Stomach (tissue), 19 donors: ENCODE measurements at places on chromosomes 11 and 22. TPM values are rescaled to one million over a fixed set of nuclear protein-coding genes. Genes with fewer than 3 reads are reported as not detected.

HIC2 gene
- 1.5 TPM for polyA plus RNA-seq

KRTAP5-11 gene
- not detected for polyA plus RNA-seq

FOLR2 gene
- polyA plus RNA-seq: 14.8 TPM

OOSP4A gene
- polyA plus RNA-seq: not detected

TCF20 gene
- polyA plus RNA-seq: 7.3 TPM

LIN7C gene
- polyA plus RNA-seq: 7.8 TPM

VSTM5 gene
- 0.31 TPM for polyA plus RNA-seq

POTEH gene
- not detected for polyA plus RNA-seq

HEPACAM gene
- not detected for polyA plus RNA-seq

OR4D6 gene
- not detected for polyA plus RNA-seq

MPPED2 gene
- polyA plus RNA-seq: 1.8 TPM

OTOG gene
- not detected for polyA plus RNA-seq

MMP12 gene
- 2.4 TPM for polyA plus RNA-seq

CDKN1C gene
- polyA plus RNA-seq: 41.7 TPM

TIMM8B gene
- polyA plus RNA-seq: 126 TPM

PHOX2A gene
- 0.53 TPM for polyA plus RNA-seq

WNT11 gene
- polyA plus RNA-seq: 0.30 TPM

CABP4 gene
- polyA plus RNA-seq: 0.50 TPM

OR8A1 gene
- not detected for polyA plus RNA-seq

HORMAD2 gene
- polyA plus RNA-seq: not detected

HOATZ gene
- polyA plus RNA-seq: not detected

SHANK3 gene
- 5.4 TPM for polyA plus RNA-seq

SCO2 gene
- 7.5 TPM for polyA plus RNA-seq

LRFN4 gene
- polyA plus RNA-seq: 12.7 TPM

CHCHD10 gene
- 168 TPM for polyA plus RNA-seq

DDI1 gene
- polyA plus RNA-seq: not detected

MRGPRX3 gene
- polyA plus RNA-seq: not detected

ZNF214 gene
- polyA plus RNA-seq: 0.37 TPM

MGAT3 gene
- polyA plus RNA-seq: 1.1 TPM

MAJIN gene
- not detected for polyA plus RNA-seq

OR2AG2 gene
- not detected for polyA plus RNA-seq

SERHL2 gene
- polyA plus RNA-seq: 4.3 TPM

OR51B5 gene
- not detected for polyA plus RNA-seq

EHF gene
- polyA plus RNA-seq: 19.4 TPM

SPDYC gene
- not detected for polyA plus RNA-seq
